Stimulated activated CD4-positive, alpha-beta T cell treated with anti-CD3 and anti-CD28 coated beads, TNF-alpha, amount 100 ng/mL, for 48 hours (primary cell): ENCODE measurements at places on chromosomes 11 and 22.

GRCh38 chr22:31241936-31242335, 29.8 kb downstream of the LIMK2 start:
- no peak for DNase-seq

DNA sequence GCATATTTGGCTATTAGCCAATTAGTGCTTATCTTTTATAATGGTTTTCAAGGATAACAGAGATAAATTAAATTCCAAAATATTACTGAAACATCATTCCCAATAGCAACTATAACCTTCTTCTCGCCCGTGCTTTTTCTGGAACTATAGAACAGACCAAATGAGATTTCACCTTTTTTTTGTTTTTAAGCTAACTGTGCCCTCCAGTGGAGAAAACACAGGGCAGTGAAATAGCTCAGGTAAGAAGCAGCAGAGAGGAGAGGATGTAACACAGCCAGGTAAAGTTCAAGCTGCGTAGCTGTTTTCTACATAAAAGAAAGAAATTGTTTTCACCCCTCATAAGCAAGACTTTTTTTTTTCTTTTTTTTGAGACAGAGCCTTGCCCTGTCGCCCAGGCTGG, 28.2 kb downstream of the HSD17B12 start:
- no peak for DNase-seq

DNA sequence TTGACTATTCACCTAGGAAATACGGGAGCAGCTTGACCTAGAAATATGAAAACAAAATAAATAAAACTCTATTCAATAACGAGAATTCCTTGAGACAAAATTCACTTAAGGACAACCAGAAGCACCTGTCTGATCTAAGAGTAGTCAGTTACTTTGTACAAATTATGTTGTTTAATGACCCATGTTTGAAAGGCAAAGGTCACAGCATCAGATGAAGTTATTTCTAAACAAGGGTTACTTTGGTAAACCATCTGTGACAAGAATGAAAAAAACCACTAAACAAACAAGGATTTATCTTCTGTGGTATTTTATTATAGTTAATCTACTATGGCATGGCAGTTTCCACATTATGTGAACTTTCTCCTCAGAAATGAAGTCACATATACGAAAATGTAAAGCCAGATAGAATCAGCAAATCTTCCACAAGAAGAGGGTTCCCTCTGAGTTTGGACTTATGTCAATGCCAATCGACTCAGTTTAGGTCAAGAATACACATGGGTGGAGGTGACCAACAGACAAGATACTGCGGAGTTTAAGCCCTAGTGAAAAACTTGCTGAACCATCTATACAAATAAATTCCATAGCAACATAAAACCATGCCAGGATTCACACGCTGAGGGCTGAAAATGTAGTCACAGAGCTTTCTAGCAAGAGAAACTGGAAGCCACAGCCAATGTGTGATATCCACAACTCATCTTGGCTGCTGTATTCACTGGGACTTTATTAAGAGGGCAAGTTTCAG, 53.4 kb downstream of the NCAPD3 start:
- no peak for DNase-seq

DNA sequence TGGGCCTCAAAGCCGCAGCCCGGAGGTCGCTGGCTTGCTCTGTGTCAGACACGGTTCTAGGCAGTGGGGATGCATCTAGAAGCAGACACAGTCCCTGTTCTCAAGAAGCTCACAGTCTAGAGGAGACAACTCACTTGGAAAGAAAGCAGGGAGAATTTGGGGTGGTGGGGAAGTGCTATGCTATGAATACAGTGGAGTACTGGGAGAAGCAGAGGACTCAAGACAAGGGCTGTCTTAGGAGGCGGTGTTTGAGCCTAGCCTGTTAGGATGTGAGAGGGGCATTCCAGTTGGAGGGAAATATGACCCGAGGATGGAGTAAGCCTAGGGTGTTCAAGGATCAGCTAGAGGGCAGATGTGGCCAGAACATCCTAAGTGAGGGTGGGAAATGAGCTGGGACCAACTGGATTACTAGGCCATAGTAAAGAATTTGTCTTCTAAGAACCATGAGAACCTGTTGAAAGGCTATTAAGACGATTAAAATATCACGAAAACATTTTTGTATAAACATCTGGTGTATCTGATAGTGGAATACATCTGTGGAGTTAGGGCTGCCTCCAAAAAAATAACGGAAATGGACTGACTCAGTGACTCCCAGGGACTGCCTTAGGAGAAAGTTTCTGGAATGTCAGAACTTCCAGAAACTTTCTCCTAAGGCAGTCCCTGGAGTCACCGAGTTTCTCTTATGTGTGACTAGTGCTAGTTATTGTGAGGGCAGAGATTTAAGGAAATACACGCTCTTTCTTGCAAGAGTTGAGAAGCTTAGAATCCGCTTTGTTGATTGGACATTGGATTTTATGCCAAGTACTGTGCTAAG, 1.1 kb upstream of the PITPNB start:
- DNase-seq, result no peak

- DNase-seq, result no peak
These were observed 9.1 kb downstream of the TPBGL start for GRCh38 chr11:75249704-75250103.

DNA sequence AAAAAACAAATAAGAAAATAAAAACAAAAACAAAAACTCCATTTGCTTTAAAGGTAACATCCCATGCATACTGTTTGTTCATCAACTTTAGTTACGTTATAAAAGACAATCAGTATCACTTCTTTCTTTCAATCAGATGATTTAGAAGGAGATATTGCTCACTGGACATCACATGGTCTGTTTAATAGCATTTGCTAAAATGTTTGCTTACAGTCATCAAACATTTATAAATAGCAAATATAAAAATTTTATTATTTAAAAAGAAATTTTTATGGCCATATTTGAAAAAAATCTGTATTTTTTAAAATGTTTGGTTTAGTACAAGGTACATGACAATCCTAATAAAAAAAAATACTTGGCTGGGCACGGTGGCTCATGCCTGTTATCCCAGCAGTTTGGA, 22.6 kb downstream of the MMP26 start:
- DNase-seq, result no peak

DNA sequence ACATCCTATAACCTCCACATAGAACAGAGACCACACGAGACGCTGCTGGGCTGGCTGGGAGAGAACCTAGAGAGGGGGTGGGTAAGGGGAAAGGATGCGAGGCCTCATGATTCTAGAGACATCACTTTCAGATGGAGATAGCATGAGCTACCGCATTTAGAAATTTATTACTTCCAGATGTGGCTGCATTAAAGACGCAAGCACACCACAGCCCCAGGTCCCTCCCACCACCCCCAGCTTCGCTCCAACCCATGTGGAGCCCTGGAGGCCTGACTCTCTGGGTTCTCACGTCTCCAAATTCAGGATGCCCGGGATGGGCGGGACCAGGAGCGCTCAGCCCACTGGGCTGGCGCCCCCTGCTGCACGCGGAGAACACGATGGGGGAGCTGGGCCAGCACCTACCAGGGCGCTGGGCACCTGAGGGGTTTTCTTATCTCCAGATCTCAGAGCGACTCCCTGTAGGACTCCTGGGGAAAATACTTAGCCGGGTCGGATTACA, 13.6 kb downstream of the MRPL21 start:
- DNase-seq, result no peak

GRCh38 chr11:68938816-68939582, 35.3 kb downstream of the IGHMBP2 start:
- no peak for DNase-seq

- DNase-seq, result peak; percentile 45
These were observed 2.0 kb upstream of the KMT5B start for GRCh38 chr11:68215087-68215445.

- DNase-seq, result no peak
These were observed 3.4 kb upstream of the MUC5B start for GRCh38 chr11:1219446-1219833.

DNA sequence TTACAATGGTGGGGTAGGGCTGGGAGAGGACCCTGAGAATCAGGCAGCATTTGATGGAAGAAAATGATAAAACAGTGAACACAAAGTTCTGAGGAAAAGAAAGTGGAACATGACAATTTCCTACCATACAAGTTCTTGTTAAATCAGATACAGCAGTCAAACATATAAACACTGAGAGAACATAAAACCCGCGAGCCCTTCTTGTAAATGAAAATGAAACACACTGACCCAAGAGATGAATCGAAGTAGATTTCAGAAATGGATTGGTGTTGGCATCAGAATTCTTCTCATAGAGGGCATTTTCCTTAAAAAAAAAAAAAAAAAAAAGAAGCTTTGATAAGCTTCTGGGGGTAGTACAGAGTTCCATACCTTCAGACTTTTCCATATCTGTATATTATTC, 134.7 kb upstream of the TMEM45B start:
- no peak for DNase-seq

DNA sequence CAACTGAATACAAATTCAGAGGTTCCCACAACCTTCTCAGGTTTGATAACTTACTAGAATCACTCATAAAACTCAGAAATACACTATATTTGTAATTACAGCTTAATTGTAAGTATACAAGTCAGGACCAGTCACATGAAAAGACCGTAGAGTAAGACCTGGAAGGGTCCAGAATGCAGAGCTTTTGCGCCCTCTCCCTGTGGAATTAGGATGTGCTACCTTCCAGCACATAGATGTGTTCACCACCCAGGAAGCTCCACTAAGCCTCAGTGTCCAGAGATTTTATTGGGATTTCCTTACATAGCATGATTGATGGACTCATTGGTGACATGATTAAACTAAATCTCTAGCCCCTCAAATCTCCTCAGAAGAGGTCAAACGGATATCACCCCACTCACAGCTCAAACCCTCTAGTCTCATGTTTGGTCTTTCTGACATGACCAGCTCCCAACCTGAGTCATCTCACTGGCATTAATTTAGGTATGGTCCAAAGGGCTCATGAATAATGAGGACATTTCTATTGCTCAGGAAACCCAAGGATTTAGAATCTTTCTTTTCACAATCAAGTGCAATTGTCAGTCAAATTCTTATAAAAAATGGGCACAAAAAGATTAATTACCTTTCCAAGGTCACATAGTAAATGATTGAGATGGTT, 77.2 kb upstream of the UBASH3B start:
- no peak for DNase-seq

GRCh38 chr11:119306373-119306890, 10.5 kb downstream of the MCAM start:
- DNase-seq, result no peak

DNA sequence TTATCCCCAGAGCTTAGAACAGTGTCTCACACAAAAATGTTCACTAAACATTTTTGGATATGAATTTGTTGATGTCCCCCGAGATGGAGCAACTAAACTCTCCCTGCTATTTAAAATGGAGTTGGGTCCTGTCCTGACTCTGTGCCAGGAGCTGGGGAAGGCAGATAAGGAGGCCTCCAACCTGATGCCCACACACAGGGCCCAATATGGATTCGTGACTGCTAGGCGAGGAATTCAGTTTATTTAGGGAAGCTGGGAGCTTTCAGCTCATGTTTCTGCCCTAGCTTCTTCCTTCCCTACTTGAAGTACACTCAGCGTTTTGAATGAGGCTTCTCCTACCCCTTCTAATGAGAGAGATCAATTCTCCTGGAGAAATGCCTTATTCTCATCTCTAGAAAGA, 373.0 kb upstream of the LARGE1 start:
- no peak for DNase-seq

GRCh38 chr11:57426439-57426928, 437 bp downstream of the SLC43A3 start:
- no peak for DNase-seq

GRCh38 chr11:88770475-88771079, 295.2 kb downstream of the GRM5 start:
- no peak for DNase-seq

DNA sequence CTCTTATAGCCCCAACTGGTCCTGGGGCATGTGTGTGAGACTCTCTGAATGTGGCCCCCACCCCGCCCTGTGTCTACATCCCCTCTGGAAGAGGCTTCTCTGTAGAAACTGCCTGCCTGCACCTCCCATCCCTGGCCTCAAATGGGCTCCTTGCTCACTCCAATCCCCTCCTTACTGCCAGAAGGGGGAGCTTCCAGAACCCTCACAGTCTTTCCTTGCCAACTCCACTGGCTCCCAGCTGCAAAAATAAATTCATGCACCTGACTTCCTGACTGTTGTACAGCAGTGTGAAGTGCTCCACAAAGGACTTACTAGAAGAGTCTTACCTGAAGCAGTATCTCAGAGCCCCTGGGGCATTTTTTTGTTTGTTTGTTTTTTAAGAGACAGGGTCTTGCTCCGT, 15.2 kb upstream of the SERPIND1 start:
- DNase-seq, result no peak

- no peak for DNase-seq
These were observed 309.3 kb downstream of the SOX6 start for GRCh38 chr11:16047073-16047472.

DNA sequence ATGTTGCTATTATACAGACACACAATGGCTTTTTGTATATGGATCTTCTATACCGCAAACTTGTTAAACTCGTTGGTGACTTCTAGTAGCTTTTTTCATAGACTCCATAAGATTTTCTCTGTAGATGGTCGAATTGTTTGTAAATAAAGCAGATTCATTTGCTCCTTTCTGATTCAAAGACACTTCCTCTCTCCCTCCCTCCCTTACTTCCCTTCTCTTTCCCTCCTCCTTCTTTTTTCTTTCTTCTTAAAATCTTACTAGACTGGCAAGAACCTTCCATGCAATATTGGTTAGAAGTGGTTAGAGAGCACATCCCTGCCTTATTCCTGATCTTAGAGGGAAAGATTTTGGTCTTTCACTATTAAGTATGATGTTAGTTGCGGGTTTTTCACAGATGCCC, 36.4 kb downstream of the MYEOV start:
- no peak for DNase-seq

DNA sequence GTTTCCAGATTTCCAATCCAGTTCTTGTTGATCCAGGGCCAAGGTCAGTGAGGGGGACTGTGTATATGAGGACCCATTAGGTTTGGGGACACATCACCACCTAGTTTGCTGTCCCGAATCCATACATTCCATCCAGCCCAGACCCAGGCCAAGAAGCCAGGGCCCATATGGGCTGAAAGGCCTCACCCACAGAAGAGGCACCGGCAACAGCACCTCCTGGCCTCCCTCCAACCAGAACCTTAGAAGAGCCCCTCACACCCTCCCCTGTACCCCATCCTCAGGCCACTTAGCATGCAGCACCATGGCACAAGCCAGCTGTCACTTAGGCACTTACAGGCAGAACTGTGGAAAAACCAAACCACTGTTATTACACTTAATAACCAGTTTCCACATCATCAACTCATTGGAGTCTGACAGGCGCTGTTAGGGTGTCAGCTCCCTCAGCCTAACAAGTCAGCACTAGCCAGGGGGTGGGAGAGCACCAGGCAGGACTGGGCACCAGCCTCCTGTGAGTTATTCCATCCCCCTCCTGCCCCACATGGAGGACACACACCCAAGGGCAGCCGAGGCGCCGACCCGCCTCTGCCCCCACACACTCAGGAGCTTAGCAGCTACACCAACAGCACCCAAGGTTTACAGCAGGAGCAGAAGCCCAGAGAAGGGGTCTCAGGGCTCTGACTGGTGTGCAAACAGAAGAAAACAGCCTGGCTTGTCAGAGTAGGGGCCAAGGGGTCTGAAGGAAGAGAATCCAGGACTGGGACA, 132.0 kb downstream of the BUD13 start:
- DNase-seq, result no peak

GRCh38 chr22:31520051-31520450, 23.7 kb downstream of the SFI1 start:
- DNase-seq, result no peak
